Psoas muscle (tissue), 8 donors: ENCODE measurements at places on chromosomes 5 and 9. TPM values are rescaled to one million over a fixed set of nuclear protein-coding genes. Genes with fewer than 3 reads are reported as not detected.

ENTREP1 gene
- total RNA-seq = 19.6 TPM

PKD2L2 gene
- total RNA-seq = 1.7 TPM

LTC4S gene
- 1.7 TPM for total RNA-seq

SPACA9 gene
- 1.7 TPM for total RNA-seq

FOXD4L4 gene
- not detected for total RNA-seq

CCL28 gene
- total RNA-seq = 0.28 TPM

TRIM23 gene
- 21.7 TPM for total RNA-seq

KCNMB1 gene
- total RNA-seq = 0.38 TPM

PCDHGC5 gene
- 0.49 TPM for total RNA-seq

IGIP gene
- total RNA-seq = 7.4 TPM

PHF19 gene
- total RNA-seq = 9.6 TPM

SPINK6 gene
- total RNA-seq = not detected

PCDHGA11 gene
- 0.94 TPM for total RNA-seq

KIF20A gene
- total RNA-seq = not detected

FOXD4L6 gene
- not detected for total RNA-seq

HRCT1 gene
- total RNA-seq = 0.95 TPM

MYMK gene
- total RNA-seq = 4.5 TPM

INSYN2B gene
- not detected for total RNA-seq

TCOF1 gene
- total RNA-seq = 22.9 TPM

RMRP gene
- 4,774 TPM for total RNA-seq

AIF1L gene
- 11.9 TPM for total RNA-seq

SLC2A6 gene
- total RNA-seq = 1.2 TPM

SLC6A3 gene
- not detected for total RNA-seq

PCDHB8 gene
- 0.87 TPM for total RNA-seq

IFNK gene
- total RNA-seq = not detected

CDKN2B-AS1 gene
- not detected for total RNA-seq

SLC6A18 gene
- not detected for total RNA-seq

SUSD3 gene
- total RNA-seq = not detected

BTNL8 gene
- 0.27 TPM for total RNA-seq

COL23A1 gene
- total RNA-seq = 3.0 TPM

PCAT7 gene
- total RNA-seq = 0.62 TPM

ANKRD34B gene
- 0.08 TPM for total RNA-seq

FBN2 gene
- total RNA-seq = 0.46 TPM

LCN1 gene
- not detected for total RNA-seq

NINJ1 gene
- total RNA-seq = 17.8 TPM

TLE1 gene
- total RNA-seq = 34.9 TPM

GAS1 gene
- total RNA-seq = 10.7 TPM
